Stimulated activated CD4-positive, alpha-beta T cell treated with anti-CD3 and anti-CD28 coated beads, Interleukin-1b, Interleukin-23, amount 100 ng/mL, for 4 hours (primary cell): ENCODE measurements at places on chromosomes 7 and 10.

DNA sequence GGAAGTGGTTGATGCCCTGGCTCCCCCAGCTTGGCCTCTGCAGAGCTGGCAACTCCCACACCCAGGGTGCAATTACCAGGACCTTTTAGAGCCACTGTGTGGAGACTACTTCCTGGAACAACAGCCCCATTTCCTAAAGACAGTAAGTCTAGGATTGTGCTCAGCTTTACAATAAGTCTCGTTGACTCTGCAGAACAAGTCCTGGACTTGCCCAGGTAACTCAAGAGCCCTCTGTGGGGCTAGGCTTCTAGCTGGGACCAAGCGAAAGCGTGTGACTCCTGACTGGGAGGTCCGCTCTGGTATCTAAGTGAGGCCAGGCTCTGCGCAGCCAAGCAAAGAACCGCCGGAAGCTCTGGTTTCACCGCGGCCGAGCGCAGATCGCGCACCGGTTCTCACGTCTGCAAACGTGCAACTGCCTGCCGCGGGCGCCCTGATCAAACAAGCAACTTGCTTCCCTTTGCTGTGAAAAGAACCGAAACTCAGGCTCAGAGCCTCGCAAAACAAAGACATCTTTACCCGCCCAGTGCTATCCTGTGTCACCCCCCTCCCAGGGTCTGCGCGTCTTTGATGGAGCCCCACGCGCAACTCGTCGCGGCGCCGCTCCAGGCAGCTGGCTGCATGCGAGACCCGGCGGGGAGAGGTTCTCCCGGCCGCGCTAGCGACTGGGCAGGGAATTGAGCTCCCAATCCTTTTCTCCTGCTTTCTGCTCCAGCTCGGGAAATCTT is 4.4 kb upstream of the PDLIM1 start:
- peak; percentile 4 for DNase-seq

DNA sequence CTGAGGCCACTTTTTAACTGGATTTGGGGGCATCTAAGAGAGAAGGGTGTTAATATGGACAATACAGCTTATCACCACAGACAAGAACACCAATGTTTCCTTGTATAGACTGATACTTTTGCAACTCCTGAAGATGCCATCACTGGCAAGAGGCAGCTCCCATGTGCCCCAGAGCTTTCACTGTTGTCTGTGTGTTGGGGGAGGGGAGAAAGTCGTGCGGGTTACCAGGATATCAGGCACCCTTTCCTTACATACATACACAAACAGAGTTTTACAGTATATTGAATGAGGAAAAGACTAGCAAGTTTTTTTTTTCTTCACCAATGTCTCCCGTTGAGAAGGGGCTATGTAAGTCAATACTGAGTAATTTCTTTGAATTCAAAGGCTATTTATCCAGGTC is 4.1 kb upstream of the DLX6 start:
- no peak for DNase-seq

DNA sequence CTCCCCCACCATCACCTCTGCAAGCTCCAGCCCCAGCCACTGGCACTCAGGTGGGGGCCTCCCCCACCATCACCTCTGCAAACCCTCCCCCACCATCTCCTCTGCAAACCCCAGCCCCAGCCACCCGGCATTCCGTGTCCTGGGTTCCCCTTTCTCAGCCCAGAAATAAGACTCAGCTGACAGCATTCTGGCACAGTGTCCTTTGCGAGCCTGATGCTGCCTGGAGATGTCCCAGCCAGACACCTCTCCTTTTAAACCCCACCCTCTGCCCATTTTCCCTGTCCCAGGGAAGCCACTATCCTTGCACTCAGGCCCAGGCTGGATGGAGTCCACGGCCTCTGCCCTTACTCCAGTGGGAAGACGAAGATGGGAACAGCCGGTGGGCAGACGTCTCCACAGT is 49.8 kb downstream of the ELFN1 start:
- DNase-seq, result no peak

DNA sequence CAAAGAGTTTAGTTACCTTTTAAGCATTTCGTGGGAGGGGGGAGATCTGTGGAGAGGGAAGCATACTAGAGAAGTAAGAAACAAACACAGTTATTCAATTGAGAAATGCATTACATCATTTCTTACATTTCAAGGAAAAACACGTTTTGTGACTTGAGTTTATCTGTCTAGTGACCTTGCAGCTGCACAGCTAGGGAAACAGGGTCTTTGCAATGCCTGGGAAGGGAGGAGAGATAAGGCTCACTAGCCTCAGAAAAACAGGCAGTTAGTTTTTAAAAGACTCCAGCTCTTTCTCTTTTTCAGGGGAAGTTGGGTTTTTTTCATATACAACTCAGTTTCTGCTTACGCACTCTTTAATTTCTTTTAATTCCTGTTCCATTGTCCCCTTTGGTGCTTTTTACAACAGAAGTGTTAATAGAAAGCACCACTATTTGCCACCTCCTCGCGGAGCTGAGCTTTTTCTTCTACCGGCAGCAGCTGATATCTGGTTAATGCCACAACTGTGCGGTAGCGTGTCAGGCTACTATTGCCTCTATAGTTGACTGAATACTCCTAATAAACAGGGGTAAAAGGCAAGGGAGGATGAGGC is 5.6 kb downstream of the CYP3A43 start:
- no peak for DNase-seq

GRCh38 chr7:1440620-1441019 is 18.6 kb downstream of the MICALL2 start:
- no peak for DNase-seq

GRCh38 chr10:113356794-113357680 is 195.8 kb upstream of the HABP2 start:
- no peak for DNase-seq

- no peak for DNase-seq
Measured at GRCh38 chr10:114611617-114612016, 46.5 kb downstream of the ABLIM1 start.

DNA sequence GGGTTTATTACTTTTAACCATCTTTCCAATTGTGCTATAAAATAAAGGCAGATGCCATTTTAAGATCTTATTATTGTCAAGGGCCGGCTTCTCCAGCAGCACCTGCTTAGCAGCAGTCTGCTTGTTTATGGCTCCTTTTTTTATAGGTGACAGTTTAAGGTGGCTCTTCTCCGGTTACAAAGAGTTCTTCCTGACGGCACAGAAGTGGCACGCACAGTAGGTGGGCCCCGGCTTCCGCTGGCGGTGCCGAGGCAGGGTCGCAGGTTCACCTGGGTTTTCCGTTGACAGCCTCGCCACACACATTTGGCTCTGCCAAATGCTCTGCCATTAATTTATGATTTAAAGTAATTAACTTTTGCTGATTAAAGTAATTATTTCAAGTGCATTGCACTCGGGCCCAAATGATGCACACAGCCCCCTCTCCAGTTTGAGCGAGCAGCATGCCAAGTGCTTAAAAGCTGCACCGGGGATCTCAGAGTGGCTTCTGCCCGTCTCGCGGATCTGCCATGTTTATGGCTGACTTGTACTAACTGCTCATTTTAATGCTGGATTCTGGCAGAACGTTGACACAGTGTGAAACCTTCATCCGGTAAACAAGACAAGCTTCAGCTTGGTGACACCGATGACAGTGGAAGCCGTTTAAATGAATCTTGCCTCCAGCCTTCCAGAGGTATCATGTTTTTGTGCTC is 355.1 kb upstream of the MKI67 start:
- no peak for DNase-seq

DNA sequence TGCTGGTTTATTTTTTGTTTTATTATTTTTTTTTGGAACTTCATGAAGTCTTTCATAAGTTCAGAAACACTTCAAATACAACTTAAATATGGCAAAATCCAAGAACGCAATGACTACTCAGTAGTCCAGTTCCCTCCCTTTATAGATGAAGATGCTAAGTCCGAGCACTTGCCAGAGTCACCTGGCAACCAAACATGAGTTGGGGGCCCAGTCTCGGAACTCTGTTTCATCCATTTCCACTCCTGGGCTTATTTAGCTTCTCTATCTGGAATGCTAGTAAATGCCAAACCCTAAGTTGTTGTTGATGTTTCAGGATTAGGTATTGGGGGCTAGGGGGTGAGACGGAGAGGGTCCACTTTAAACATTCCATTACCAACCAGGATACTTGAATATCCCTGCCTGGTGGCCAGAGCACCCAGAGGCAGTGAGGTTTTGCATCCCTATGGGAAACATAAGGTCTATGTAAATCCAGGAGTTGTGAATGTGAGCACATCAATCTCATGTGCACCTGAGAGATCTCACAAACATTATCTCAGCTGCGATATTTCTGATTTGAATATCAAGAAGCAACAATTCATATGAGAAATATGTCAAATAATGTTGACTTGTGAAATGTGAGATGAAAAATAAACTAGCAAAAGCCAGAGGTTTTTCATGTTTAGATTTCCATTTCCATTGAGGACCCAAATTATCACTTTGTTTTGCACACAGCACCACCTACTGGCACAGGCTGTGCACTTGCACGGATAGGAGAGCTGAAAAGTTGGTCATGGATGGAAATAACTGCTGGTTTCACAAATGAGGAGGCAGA is 129.3 kb downstream of the PKD1L1 start:
- DNase-seq, result peak; percentile 7

- no peak for DNase-seq
Measured at GRCh38 chr7:36606153-36606975, 117.9 kb downstream of the AOAH start.

GRCh38 chr7:1917221-1918062 is 247.4 kb downstream of the ELFN1 start:
- no peak for DNase-seq

DNA sequence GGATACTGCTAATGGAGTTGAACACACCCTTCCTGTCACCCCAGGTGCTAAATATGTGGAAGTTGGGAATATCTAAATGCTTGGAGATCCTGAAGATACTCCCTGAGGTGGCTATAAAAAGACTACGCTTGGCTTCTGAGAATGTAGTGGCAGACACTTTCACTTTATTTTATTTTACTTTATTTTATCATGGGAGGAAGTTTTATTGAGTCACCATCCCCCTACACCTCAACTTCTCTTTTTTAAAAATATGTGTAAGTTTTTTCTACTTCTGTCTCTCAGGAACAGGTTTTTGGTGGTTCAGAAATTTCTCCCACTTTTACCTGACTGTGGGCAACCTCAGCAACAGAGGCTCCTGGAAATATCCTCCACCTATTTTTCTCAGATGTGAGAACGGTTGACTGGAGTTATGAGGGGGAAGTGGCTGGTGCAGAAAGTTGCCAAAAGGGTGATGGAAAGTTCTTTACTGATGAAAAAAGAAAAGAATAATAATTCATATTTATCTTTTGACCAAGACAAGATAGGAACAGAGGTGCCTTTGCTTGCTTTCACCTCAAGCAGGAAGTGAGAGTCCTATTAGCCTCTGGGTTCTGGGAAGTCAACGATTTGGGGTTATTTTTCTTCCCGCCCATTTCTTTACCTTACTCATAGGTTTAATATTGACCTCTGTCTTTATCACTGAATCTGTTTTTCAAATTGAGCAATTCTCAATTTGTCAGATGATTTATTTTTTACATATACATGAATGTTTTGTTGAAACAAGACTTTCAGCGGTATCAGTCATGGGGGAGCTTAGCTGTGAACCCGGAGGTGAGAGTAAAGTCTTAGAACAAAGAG is 103.6 kb downstream of the AHR start:
- no peak for DNase-seq

GRCh38 chr7:98653601-98654310 is 36.7 kb downstream of the NPTX2 start:
- no peak for DNase-seq

- peak; percentile 75 for DNase-seq
Measured at GRCh38 chr10:14583252-14583651, 191.4 kb downstream of the FAM107B start.

DNA sequence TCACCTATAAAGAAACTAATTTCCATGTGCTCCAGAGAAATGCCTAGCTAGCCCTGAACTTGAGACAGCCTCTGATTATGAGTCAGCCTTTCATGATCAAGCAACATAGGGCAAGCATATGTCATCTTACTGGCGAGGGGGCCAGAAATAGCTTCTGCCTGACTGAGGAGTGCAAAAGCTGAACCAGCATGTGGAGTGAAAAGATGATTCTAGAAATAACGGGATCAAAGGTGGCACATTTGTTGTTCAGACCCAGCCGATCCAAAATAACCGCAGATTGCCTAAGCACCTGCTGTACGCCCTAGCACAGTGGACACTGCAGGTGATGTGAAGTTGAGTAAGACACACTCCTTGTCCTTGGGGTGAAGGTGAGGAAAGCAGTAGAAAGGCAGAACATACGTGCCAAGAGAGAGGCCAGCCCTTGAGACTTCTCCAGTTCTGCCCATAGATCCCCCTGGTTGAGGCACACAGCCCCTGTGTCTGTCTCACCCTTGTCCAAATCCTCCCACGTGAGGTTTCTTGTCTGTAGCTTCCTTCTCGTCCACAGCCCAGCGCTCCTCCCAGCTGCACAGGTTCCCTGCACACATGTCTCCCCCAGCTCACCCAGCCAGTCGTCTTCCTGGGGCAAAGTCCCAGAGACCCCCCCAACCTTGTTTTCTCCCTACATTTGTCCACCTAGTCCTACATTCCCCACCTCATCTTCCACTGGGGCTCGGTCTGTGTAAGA is 2.8 kb upstream of the BCL7B start:
- no peak for DNase-seq

- DNase-seq, result no peak
Measured at GRCh38 chr7:104857458-104858425, 156.3 kb upstream of the KMT2E start.

GRCh38 chr10:66627156-66627555 is 298.7 kb upstream of the LRRTM3 start:
- DNase-seq, result no peak

GRCh38 chr7:87445897-87446296 is 29.6 kb downstream of the ABCB4 start:
- no peak for DNase-seq

DNA sequence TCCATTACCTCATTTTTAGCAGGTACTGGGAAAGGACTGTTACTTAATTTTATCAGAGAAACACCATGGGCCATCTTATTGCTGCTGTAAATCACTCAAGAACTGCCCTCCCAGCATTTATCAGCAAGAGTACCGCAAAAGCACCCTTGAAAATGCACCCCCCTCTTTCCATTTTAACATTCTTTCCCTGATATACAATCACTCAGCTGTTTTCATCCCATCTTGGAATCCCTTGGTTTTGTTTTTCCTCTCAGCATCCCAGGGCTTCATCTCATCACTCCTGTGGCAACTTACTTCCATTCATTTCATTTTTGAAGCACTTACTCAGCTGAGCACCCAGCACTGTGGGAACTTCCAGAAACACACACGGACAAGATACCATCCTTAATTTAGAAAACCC is 36.5 kb downstream of the RAPGEF5 start:
- DNase-seq, result no peak

GRCh38 chr10:86082556-86082955 is 284.0 kb downstream of the GRID1 start:
- no peak for DNase-seq

GRCh38 chr10:44116474-44116873 is 268.4 kb downstream of the CXCL12 start:
- DNase-seq, result no peak

DNA sequence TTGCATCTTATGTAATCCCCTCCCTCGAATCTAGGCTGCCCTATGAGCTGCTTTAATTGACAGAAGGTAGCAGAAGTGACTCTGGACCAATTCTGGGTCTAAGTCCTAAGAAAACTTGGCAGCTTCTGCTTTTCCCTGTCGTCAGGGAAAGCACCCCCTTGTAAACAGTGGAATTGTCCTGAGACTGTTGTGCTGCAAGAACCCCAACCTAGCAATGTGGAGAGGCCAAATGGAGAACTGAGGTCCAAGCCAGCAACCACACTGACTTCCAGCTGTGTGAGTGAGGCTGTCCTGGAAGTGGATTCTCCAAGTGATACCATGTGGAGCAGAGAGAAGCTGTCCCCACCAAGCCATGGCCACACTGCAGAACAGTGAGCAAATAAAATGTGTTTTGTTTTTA is 75.5 kb downstream of the ARHGAP22 start:
- DNase-seq, result no peak

- no peak for DNase-seq
Measured at GRCh38 chr10:73907841-73908517, 3.0 kb upstream of the PLAU start.
